ENCODE measurements at places on chromosomes 3 and 15. TPM values are rescaled to one million over a fixed set of nuclear protein-coding genes. Genes with fewer than 3 reads are reported as not detected.

- no peak for DNase-seq
These were observed 441.2 kb downstream of the ROBO1 start for GRCh38 chr3:79326642-79327041.

DNA sequence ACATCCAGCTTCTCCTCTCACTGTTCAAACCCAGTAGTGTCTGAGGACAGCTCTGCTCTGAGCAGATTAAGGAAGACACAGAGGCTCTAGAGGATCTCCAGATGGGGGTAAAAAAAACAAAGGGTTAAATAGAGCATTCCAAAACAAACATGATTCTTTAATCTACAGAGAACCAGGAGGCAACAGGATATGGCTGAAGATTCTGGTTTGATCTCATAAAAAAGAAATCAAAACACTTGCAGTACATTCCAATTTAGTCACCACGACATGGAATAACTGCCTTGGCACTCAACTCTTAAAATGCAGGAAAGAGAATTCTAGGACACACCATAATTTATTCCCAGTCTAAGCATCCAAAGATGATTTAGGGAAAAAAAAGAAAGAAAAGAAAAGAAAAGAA lies 32.0 kb downstream of the TM4SF4 start:
- no peak for DNase-seq

DNA sequence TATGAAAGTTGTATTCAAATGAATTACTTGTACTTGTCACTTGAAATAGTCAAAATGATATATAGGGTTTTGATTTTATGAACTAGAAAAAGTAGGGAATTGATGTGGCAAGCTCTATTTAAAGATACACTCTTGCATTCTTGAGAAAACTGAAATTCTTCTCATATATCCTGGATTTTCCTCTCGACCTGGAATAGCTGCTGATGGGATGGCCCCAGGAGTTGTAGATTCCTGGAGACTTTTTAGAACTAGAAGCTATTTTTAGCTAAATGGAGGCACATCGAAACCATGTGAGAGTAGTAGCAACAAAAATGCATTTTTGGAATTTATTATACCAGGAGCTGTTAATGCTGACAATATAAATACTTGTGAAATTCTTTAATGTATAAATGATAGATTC lies 125.9 kb downstream of the LEKR1 start:
- no peak for DNase-seq

Gene ASB14
- total RNA-seq: not detected

GRCh38 chr3:109853077-109853731 lies 515.9 kb upstream of the DPPA4 start:
- no peak for DNase-seq

DNA sequence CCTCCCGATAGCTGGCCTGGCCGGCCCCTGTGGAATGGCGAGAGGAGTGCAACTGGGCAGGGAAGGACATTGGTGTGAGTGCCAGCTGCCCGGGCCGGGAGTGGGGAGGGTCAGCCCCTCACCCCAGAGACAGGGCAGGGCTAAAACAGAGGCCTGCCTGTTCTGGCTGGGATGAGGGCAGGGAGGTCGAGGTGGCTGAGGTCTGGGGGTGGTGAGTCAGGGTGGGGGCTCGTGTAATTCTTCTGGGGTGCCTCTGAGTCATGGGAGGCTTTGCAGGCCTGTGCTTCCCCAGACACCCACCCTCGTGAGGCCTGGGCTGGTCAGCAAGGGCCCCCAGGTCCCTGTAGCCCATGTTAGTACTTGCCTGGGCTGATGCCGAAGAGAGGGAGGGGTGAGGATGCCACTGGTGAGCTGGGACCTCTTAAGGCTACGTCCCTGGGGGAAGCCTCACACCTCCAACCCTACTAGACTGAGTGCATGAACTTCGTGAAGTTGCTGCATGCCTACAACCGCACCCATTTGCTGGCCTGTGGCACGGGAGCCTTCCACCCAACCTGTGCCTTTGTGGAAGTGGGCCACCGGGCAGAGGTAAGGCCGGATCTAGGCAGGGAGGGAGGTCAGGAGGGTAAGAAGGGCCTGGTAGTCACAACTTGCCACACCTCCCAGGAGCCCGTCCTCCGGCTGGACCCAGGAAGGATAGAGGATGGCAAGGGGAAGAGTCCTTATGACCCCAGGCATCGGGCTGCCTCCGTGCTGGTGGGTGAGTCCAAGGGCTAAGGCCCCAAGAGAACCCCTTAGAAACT lies 1.7 kb downstream of the SEMA3B start:
- DNase-seq: no peak

Gene IL16
- 63.1 TPM for total RNA-seq

DNA sequence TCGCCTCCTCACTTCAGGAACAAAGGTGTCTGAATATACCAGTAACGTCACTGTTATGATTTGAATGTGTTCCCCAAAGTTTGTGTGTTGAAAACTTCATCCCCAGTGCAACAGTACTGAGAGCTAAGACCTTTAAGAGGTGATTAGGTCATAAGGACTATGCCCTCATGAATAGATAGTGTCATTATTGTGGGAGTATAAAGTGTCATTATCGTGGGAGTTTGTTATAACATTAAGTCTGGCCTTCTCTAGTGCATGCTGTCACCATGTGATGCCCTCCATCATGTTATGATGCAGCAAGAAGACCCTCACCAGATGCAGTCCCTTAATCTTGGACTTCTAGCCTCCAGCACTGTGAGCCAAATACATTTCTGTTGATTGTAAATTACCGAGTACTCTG lies 53.7 kb upstream of the TLE3 start:
- no peak for DNase-seq

- peak; percentile 23 for DNase-seq
These were observed 70.7 kb downstream of the ANXA2 start for GRCh38 chr15:60326824-60327654.

Gene EXD1
- total RNA-seq: not detected

DNA sequence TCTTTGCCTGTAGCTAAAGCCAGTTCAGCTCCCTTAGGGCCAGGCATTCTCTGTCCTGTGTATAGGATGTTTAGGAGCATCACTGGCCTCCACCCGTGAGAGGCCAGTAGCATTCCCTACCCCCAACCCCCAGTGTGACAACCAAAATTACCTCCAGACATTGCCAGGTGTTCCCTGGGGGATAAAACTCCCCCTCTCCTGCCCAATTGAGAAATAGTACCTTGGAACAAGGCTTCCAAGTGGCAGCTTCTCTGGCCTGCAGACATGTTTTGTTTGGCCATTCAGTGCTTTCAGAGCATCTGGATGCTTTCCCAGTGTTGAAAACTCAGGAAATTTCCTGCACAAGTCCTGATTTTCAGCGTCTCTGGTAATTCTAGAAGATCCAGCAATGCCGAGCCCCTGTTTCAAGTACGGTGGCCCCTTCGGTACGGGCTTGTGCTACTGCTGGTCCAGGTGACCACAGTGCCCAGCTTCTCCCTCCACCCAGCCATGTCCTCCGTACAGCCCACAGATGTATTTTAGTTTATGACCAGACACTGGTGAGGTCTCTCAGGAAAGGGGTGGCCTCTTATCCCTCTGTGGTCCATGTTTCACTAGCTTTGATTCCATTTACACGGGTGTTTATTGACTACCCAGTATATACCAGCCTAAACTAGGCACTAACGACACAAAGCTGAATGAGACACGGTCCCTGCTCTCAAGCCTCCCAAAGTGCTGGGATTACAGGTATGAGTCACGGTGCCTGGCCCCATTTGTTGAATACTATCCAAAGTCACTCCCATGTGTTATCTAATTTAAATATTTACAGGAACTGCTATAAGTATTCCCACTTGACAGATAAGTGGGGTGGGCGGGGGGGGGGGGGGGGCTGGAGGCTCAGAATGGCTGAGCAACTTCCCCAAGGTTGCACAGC lies 125.4 kb upstream of the RAD18 start:
- no peak for DNase-seq

Gene FGF7
- total RNA-seq: not detected

GRCh38 chr3:15081960-15082664 lies 16.8 kb downstream of the RBSN start:
- no peak for DNase-seq

DNA sequence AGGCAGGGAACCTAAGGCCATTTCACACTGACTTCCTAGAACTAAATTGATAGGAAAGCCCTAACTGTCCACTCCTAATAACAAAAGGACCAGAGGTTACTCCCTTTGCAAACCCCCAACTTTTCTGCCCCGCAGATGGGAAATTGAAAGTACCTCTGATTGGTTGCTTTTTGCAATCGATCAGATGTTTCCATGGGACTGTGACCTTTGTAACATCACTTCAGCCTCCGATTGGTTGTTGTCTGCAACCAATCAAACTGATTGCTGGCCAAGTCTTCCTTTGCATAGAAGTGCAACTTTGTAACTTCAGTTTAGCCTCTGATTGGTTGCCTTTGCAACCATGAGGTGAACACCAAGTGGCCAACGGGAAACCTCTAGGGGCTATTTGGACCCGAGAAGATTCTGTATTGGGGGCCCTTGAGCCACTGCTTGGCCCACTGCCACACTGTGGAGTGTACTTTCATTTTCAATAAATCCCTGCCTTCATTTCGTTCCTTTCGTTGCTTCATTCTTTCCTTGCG lies 11.3 kb upstream of the KNL1 start:
- no peak for DNase-seq

- peak; percentile 26 for DNase-seq
These were observed 40.4 kb upstream of the CTNNB1 start for GRCh38 chr3:41158947-41159346.

GRCh38 chr3:125594581-125595011 lies 701 bp downstream of the OSBPL11 start:
- peak; percentile 23 for DNase-seq

GRCh38 chr3:146067048-146067447 lies 93.9 kb downstream of the PLOD2 start:
- no peak for DNase-seq

GRCh38 chr3:176971613-176972174 lies 225.6 kb downstream of the TBL1XR1 start:
- DNase-seq: no peak

- DNase-seq: no peak
These were observed 200.2 kb upstream of the LINGO1 start for GRCh38 chr15:77832874-77833273.

- DNase-seq: no peak
These were observed 2.0 kb upstream of the JMJD7 start for GRCh38 chr15:41825572-41826535.

- no peak for DNase-seq
These were observed 11.5 kb upstream of the CLRN1 start for GRCh38 chr3:150984066-150984465.

GRCh38 chr15:88242586-88243555 lies 13.7 kb downstream of the NTRK3 start:
- DNase-seq: no peak

Gene ACTC1
- not detected for total RNA-seq

DNA sequence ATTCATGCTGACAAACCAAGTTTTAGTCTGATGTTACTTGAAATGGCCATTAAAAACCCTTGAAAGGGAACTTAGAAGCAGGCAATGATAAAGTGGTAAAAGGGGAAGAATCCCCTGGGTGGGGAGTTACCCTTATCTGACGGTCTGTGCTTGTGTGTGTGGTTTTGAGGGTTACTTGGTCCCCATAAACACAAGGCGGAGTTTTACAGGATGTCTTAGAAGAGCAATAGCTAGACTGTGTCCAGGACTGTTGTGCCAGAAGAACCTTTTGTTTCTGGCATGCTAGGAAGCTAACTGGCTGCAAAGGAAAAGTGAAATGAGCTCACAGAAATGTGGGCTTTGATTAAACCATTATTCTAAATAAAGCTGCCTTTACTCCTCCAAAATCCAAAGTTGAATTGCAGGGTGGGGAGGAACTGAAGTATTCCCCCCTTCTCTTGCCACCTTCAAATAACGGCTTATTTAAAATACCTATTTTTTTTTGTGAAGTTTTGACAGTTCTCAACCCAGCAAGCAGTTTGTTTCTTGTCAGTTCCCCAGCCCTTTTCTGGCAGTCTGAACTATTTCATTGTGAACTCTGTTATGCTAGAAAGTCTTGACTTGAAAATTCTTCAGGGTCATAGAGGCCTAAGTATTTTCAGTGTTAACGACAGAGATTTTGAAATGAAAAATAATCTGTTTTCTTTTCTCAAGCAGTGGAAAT lies 443.5 kb downstream of the OTOL1 start:
- DNase-seq: no peak

DNA sequence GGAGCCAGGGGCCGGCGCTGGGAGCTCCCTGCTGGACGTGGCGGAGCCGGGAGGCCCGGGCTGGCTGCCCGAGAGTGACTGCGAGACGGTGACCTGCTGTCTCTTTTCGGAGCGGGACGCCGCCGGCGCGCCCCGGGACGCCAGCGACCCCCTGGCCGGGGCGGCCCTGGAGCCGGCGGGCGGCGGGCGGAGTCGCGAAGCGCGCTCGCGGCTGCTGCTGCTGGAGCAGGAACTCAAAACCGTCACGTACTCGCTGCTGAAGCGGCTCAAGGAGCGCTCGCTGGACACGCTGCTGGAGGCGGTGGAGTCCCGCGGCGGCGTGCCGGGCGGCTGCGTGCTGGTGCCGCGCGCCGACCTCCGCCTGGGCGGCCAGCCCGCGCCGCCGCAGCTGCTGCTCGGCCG lies 1.5 kb downstream of the SMAD6 start:
- DNase-seq: peak; percentile 26

DNA sequence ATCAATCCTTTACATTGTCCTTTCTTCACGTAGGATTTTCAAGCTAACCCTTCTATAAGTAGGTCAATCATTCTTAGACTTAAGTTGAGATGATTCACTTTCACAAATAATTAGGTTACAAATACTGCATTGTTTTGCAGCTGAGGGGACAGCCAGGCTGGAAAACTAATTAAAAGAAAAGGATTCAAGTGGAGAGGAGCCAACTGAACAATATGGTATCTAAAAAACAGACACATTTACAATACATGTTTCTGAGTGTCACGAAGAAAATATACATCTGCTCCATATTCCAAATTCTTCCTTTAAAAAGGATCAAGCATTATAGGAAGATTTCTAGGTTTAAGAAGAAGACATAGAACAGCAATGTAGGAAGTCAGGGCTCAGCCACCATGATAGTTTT lies 70.2 kb downstream of the PEAK1 start:
- no peak for DNase-seq

Gene INSYN1
- not detected for total RNA-seq

DNA sequence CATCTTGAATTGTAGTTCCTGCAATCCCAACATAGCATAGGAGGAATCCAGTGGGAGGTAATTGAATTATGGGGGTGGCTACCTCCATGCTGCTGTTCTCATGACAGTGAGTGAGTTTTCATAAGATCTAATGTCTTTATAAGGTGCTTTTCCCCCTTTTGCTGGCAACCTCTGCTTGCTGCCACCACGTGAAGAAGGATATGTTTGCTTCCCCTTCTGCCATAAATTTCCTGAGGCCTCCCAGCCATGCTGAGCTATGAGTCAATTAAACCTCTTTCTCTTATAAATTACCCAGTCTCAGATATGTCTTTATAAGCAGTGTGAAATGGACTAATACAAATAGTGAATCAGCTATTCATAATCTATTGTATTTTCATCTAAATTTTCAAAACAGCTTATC lies 537.3 kb downstream of the EPHA3 start:
- DNase-seq: no peak

Measured in activated CD4-positive, alpha-beta memory T cell treated with anti-CD3 and anti-CD28 coated beads for 36 hours (primary cell).